ENCODE measurements at places on chromosomes 6 and 20.

- DNase-seq: no peak
These were observed 3.4 kb upstream of the RSPO4 start for GRCh38 chr20:1005452-1006027.

- DNase-seq: no peak
These were observed 31.9 kb upstream of the FUCA2 start for GRCh38 chr6:143543435-143543834.

GRCh38 chr6:16494793-16495192 is 256.4 kb downstream of the GMPR start:
- no peak for DNase-seq

GRCh38 chr20:1866834-1867233 is 28.4 kb upstream of the SIRPA start:
- no peak for DNase-seq

GRCh38 chr6:143540192-143540591 is 28.7 kb upstream of the FUCA2 start:
- DNase-seq: no peak

GRCh38 chr6:165987483-165988301 is 180.0 kb downstream of the TBXT start:
- DNase-seq: peak; percentile 84

DNA sequence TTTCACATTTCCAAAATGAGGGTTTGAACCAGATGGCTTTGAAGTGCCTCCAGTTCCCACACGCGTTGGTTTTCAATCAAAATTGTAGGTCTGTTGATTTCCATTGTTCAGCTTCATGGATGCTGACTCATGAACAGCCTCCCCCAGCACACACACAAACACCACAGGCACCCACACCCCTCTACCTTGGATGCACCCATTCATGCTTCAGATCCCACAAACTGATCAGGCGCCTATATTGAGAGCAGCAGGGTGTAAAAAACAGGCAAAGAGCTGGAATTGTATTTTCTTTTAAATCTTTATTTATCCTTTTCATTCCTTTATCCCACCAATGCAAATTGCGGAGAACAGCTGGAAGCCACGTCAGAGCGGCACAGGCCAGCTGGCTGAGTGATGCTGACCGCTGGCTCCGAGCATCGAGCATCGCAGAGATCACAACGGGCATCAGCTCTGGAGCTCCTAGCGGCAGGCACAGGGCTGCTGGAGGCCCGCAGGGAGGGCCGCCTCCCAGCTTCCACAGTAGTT is 29.3 kb upstream of the TBC1D7 start:
- no peak for DNase-seq

DNA sequence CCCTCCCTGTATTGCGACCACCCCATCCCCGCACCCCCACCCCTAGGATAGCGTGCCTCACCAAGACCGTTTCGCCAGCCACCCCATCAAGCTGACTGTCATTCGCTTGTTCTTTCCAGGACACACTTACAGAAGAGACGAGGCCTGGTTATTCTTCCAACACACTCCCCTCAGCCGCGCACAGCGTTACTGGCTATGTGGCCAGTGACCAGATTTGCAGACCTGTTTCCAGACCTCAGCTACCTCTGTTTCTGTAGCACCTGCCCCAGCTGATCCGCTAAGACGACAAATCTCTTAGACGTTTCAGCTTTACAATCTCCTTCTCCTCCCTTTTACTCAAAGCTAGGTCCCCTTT is 26.1 kb downstream of the HLA-F start:
- no peak for DNase-seq

DNA sequence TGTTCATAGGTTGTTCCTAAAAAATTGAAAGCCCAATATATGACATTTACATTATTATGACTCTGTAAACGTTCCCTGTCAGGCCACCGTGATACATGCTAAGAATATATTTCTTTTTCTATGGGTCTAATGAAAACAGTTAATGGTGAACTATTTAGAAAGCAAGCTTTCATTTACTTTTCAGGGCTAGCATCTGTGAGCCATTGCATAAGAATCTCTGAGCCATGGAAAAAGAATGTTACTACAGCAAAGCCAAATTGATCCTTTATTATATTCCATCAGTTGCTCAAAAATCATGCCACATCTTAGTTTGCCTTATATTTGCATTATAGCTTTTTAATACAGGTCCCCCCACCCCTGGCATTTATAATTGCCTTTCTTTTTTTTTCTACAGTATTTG is 275.5 kb downstream of the ZFAND3 start:
- DNase-seq: no peak

GRCh38 chr6:112085286-112086065 is 1.8 kb downstream of the TUBE1 start:
- DNase-seq: no peak

GRCh38 chr6:37309046-37309445 is 44.7 kb upstream of the RNF8 start:
- no peak for DNase-seq

DNA sequence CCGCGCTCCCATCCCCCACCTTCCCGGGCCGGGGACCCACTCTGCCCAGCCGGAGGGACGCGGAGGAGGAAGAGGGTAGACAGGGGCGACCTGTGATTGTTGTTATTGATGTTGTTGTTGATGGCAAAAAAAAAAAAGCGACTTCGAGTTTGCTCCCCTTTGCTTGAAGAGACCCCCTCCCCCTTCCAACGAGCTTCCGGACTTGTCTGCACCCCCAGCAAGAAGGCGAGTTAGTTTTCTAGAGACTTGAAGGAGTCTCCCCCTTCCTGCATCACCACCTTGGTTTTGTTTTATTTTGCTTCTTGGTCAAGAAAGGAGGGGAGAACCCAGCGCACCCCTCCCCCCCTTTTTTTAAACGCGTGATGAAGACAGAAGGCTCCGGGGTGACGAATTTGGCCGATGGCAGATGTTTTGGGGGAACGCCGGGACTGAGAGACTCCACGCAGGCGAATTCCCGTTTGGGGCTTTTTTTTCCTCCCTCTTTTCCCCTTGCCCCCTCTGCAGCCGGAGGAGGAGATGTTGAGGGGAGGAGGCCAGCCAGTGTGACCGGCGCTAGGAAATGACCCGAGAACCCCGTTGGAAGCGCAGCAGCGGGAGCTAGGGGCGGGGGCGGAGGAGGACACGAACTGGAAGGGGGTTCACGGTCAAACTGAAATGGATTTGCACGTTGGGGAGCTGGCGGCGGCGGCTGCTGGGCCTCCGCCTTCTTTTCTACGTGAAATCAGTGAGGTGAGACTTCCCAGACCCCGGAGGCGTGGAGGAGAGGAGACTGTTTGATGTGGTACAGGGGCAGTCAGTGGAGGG is 2.8 kb downstream of the SOX4 start:
- DNase-seq: peak; percentile 87

DNA sequence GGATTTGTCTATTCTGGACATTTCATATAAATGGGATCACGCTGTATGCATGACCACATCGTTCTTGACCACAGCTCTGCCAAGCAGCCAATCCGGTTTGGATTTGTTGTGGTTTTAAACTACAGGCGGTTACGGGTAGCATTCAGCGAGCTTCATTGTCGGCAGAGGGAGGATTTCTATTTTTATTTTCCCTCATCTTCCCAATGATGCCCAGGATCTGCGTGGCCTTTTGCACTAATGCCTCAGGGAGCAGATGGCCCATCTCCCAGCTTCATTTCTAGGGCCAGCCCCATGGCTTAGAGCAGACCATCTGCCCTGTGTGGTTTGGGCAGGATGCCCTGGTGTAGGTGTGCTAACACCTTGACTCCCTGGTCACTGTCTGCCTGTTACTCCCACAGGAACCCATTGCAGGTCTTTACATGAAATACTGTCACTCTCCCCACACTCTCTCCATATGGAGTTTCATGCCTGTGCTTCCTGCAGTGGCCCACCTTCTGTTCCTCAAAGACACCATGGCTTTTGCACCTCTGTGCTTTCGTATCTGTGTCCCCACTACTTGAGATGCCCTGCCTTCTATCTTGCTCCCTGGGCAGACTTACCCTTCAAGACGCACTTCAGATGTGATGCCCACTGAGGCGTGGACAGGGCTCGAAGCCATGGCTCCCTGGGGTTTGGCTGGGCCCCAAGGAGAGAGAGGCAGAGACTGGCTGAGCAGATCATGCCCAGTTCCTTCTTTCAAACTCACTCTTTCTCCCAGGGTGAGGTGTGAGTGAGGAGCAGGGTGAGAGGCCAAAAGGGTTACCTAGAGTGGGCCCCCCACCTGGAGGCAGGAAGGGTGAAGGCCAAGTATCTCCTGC is 26.0 kb downstream of the SDCBP2 start:
- DNase-seq: no peak

DNA sequence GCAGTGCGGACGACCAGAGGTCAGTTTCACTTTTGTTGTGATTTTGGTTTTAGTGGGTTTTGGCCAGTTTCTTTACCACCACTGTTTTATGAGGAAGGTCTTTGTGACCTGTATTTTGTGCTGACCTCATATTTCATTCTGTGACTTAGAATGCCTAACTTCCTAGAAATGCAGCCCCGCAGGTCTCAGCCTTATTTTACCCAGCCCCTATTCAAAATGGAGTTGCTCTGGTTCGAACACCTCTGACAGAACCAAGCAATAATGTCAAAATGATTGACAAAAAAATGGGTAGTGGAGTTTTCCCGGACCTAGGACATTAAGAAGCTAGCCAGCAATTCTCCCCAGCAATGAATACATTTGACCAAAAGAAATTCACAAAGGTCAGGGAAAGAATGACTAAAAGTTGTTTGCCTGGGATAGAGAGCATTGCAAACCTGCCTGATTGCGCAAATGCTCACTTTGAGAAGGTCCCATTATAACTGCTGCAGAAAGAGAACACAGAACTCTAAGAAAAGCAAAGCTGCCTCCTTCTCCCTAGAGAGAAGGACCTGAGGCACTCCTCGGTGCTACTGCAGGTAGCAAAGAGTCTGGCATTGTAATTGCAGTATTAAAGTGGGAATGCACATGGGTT is 288.8 kb downstream of the ADGB start:
- DNase-seq: no peak

DNA sequence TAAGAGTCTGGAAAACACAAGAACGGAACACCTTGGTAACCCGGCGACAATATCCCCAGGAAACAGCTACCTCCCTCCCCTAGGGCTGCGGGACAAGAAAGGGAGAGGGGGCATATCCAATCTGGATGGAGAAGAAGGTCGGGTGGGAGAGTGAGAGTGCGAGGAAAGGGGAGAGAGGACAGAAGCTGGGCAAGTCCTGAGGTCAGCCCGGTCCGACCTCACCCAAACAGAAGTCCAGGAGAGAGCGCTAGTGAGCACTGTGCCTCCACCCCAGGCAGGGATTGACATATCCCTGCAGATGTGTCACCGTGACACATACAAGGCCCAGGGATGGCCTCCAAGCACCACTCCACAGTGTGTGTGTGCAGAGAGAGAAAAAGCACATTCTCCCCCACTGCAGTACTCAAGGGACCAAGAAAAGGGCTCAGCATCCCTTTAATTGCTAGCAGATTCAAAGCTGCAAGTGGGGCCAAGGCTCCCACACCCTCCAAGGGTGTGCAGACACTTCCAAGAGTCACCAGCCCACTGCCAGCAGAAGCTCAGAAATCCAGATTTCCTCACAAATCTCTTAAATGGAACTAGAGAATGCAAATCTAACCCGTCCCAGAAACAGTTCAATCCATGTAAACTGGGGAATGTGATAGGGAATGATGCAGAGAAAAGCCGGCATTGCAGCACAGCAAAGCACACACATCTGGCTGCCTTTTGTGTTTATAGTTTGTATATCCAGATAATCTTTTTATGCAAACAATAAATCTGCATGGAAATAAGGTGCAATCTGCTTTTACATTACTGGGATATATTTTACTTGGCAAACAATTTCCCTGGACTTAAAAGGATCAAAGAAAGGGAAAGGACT is 3.1 kb downstream of the PXDC1 start:
- no peak for DNase-seq

GRCh38 chr6:15264902-15265761 is 19.3 kb downstream of the JARID2 start:
- no peak for DNase-seq

GRCh38 chr6:143535189-143535614 is 23.7 kb upstream of the FUCA2 start:
- DNase-seq: no peak

GRCh38 chr6:7264041-7264440 is 49.0 kb downstream of the SSR1 start:
- no peak for DNase-seq

DNA sequence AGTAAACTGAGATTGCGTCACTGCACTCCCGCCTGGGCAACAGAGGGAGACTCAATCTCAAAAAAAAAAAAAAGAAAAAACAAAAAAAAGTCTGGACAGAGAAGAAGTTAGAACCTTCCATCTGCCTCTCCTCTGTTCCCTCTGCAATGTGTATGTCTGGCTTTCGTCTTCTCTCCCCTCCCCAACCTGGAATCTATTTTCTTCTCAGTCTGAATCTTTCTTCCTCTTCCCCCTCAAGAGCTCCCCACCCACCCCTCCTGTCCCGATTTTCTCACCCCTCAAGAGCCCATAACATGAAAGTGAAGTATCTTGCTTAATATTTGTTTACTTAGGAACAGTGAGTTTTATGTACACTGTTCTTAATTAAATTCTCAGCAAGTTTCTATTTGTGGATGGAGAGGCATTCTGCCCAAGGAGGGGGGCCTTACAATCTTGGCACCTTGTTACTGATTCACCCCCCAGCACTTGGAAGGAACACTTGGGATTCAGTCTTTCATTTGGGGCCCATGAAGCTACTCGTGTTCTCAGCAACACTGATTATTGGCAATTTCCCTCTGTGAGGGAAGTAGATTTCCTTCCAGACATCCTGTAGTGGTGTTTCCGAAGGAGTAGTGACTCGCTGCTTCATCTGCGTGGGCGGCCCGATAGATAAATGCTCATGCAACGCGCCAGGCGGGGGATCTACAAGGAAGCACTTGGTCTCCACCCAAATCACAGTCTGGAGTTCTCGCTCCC is 69.3 kb upstream of the SRSF6 start:
- DNase-seq: no peak

GRCh38 chr20:51353491-51353890 is 189.0 kb downstream of the NFATC2 start:
- no peak for DNase-seq

- no peak for DNase-seq
These were observed 3.9 kb downstream of the PRDM1 start for GRCh38 chr6:106090001-106090400.

- DNase-seq: no peak
These were observed 36.7 kb upstream of the ZSCAN9 start for GRCh38 chr6:28188111-28188979.

- DNase-seq: no peak
These were observed 157.4 kb upstream of the TNFAIP3 start for GRCh38 chr6:137709424-137710236.

DNA sequence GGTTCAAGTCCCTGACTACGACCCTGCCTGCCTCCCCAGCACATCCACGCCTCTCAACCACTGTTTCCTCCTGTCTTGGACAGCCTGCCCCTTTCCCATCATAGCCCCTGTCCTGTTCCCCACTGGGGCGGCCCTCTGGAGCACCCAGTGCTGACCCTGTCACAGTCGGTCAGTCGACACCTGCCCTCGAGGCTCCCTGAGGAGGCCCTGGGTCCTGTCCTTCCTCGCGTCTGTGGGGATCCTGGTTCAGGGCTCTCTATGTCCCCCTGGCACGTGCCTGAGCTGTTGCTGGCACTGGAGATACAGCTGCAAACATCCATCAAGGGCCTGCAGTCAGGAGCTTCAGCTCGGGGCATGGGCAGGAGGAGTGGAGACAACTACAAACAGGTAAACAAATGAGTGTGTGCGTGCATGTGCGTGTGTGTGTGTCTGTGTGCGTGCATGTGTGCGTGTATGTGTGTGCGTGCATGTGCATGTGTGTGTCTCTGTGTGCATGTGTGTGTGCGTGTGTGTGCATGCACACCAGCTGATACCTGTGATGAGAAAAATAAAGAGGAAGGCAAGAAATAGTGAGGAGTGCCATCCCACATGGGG is 132.8 kb downstream of the PHACTR3 start:
- DNase-seq: no peak

All from right kidney (tissue), 9 donors.